ENCODE measurements at places on chromosomes 4 and X. TPM values are rescaled to one million over a fixed set of nuclear protein-coding genes. Genes with fewer than 3 reads are reported as not detected.
A peak's percentile ranks its signal among the peaks of the same experiment; 100 is the strongest.

DNA sequence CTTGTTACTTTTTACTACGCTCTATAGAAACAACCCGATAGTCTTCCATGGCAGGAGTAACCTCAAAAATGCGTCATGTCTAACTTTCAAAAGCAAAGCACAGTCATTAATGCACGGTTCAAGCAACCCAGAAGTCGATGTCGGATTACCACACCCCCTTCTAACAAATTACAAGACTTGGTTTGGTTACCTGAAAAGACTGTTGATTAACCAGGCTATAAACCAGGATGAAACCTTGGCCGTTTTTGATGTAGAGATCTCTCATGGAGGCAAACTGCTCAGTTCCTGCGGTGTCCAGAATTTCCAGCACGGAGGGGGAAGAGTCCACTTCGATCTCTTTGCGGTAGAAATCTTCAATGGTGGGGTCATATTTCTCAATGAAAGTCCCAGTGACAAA is 2.4 kb downstream of the RAP2C start:
- peaks cover 5% of the 10 kb centered on the region for H3K36me3 ChIP-seq
- peaks cover 4% of the 10 kb centered on the region for H3K27me3 ChIP-seq
- peak overlapping the region; percentile 98 for H3K4me3 ChIP-seq
- H3K4me1 ChIP-seq: peaks cover 55% of the 10 kb centered on the region
- H3K27ac ChIP-seq: peak overlapping the region; percentile 93

DNA sequence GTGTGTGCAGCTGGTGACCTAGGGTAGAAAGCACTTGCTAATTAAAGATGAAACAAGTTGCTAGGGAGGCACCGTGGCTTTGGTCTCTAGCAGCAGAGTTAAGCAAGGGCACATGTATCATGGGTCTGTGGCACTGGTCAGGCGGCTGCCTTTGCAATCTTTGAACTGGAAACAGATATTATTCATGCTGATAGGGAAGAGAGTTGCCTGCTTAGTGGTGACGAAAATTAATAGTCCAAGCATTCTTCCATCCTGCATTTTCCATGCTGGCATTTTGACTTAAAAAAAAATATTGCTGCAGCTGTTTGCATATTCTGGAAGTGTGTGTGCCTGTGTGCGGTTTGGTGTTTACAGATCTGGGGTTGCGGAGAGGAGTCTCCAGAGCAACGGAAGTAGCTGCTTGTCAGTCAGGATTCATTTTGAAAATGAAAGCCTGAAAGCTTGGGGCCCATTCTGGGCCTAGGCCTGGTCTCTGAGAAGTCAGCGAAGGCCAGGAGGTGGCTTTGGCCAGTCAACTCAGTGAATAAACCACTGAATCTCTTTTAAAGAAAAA is 2.3 kb upstream of the SOWAHD start:
- H3K27ac ChIP-seq: no peak overlapping the region
- peaks cover 6% of the 10 kb centered on the region for H3K36me3 ChIP-seq
- H3K27me3 ChIP-seq: peaks cover 31% of the 10 kb centered on the region

- no peak for DNase-seq
- no peak overlapping the region for H3K27ac ChIP-seq
- H3K4me3 ChIP-seq: no peak overlapping the region
- H3K36me3 ChIP-seq: no peaks in the 10 kb centered on the region
- H3K4me1 ChIP-seq: peaks cover 5% of the 10 kb centered on the region
Measured at GRCh38 chr4:160316036-160316435, 1213.2 kb downstream of the RAPGEF2 start.

Gene LRCH2
- 16.4 TPM for total RNA-seq

DNA sequence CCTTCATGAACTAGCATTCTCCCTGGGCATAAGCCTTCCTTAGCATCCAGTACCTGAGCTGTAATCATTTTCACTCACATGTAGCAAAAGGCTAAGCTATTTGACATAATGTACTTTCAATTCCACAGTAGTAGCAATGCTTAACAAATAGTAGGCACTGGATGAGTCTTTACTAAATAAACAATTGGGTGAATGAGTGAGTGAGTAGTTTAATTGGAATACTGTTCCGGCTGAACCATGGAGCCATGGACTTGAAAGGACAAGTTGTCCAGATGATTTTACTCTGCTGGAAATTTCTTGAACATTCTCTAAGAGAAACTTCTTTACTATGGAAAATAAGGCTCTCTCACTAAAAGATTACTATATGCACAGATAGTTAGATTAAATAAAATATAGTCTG is 159.3 kb downstream of the FAM47B start:
- no peak overlapping the region for H3K4me3 ChIP-seq
- no peak overlapping the region for H3K27ac ChIP-seq
- DNase-seq: no peak
- H3K36me3 ChIP-seq: no peaks in the 10 kb centered on the region
- no peaks in the 10 kb centered on the region for H3K27me3 ChIP-seq

Gene MAGEB2
- not detected for total RNA-seq

Gene LGI2
- total RNA-seq: 4.6 TPM

Gene ARMCX4
- total RNA-seq: 26.2 TPM

- H3K36me3 ChIP-seq: peaks cover 7% of the 10 kb centered on the region
- no peak overlapping the region for H3K4me3 ChIP-seq
- peaks cover 4% of the 10 kb centered on the region for H3K4me1 ChIP-seq
- DNase-seq: no peak
Measured at GRCh38 chr4:173212379-173212778, 43.8 kb downstream of the GALNT7 start.

- no peak overlapping the region for H3K27ac ChIP-seq
- DNase-seq: no peak
- peaks cover 21% of the 10 kb centered on the region for H3K36me3 ChIP-seq
- peaks cover 37% of the 10 kb centered on the region for H3K4me1 ChIP-seq
- H3K27me3 ChIP-seq: no peaks in the 10 kb centered on the region
- peak overlapping the region; percentile 39 for H3K4me3 ChIP-seq
Measured at GRCh38 chr4:183448436-183448835, 4.0 kb downstream of the CDKN2AIP start.

DNA sequence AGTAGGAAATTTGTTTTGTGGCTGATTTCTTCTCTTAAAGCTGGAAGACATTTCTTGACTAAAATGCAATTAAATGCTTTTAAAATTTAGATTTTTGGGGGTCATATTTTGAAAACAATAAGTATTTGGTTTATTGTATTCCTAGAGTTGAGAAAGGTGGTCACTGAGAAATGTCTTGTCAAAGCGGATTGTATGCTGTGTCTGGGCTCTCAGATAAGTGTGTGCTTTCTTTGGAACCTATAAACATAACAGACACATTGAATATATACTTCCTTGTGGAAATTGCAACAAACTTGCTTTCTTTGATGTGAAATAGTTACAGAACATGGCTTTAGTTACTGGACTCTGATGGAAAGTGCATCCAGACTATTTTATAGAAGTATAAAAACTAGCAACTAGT is 75.4 kb downstream of the AFF1 start:
- H3K4me3 ChIP-seq: peak overlapping the region; percentile 52
- H3K27me3 ChIP-seq: no peaks in the 10 kb centered on the region
- H3K36me3 ChIP-seq: no peaks in the 10 kb centered on the region
- H3K27ac ChIP-seq: no peak overlapping the region
- no peak for DNase-seq

Gene GPR143
- 2.4 TPM for total RNA-seq

Gene CTAG1B
- total RNA-seq: not detected

GRCh38 chr4:139142087-139142486 is 34.9 kb downstream of the ELF2 start:
- H3K27me3 ChIP-seq: no peaks in the 10 kb centered on the region
- no peak overlapping the region for H3K27ac ChIP-seq
- DNase-seq: no peak
- H3K36me3 ChIP-seq: peaks cover 17% of the 10 kb centered on the region

GRCh38 chr4:156326246-156326645 is 372.6 kb upstream of the CTSO start:
- no peaks in the 10 kb centered on the region for H3K36me3 ChIP-seq
- no peak overlapping the region for H3K27ac ChIP-seq
- no peak for DNase-seq
- no peak overlapping the region for H3K4me3 ChIP-seq
- H3K4me1 ChIP-seq: no peaks in the 10 kb centered on the region

DNA sequence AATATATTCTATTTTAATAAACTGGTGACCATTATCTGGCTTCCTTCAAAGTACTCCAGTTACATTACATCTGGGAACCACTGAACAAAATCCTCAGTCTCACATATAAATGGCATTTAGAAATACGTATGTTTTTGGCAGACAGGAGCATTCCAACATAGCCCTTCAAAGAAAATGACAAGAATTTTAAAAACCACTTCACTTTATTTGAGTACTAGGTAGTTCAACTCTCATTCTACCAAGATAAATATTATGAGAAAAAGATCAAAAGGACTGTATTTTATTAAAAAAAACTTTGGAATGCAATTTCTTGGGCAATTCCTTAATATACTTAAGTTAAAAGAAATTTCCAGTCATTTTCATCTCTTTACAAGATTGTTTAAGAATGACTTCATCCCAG is 17.6 kb downstream of the TNIP3 start:
- H3K27ac ChIP-seq: no peak overlapping the region
- peaks cover 6% of the 10 kb centered on the region for H3K4me1 ChIP-seq
- no peak for DNase-seq
- no peaks in the 10 kb centered on the region for H3K36me3 ChIP-seq
- no peaks in the 10 kb centered on the region for H3K27me3 ChIP-seq

GRCh38 chr4:146330392-146330791 is 116.1 kb downstream of the REELD1 start:
- H3K27me3 ChIP-seq: no peaks in the 10 kb centered on the region
- no peak for DNase-seq
- H3K4me3 ChIP-seq: no peak overlapping the region

GRCh38 chr4:164402554-164402953 is 351.4 kb upstream of the SMIM31 start:
- no peak for DNase-seq
- H3K27me3 ChIP-seq: peaks cover 2% of the 10 kb centered on the region
- H3K36me3 ChIP-seq: no peaks in the 10 kb centered on the region
- no peaks in the 10 kb centered on the region for H3K4me1 ChIP-seq
- H3K27ac ChIP-seq: no peak overlapping the region

Gene SYAP1
- total RNA-seq: 41.1 TPM

- DNase-seq: no peak
- no peaks in the 10 kb centered on the region for H3K36me3 ChIP-seq
- no peaks in the 10 kb centered on the region for H3K27me3 ChIP-seq
Measured at GRCh38 chr4:16807355-16807754, 91.1 kb downstream of the LDB2 start.

Gene PNMA5
- not detected for total RNA-seq

Gene TBX22
- total RNA-seq: 0.26 TPM

- no peak for DNase-seq
- no peaks in the 10 kb centered on the region for H3K4me1 ChIP-seq
- peaks cover 2% of the 10 kb centered on the region for H3K27me3 ChIP-seq
- no peak overlapping the region for H3K27ac ChIP-seq
Measured at GRCh38 chr4:173943547-173943946, 339.9 kb downstream of the FBXO8 start.

- DNase-seq: no peak
- peaks cover 11% of the 10 kb centered on the region for H3K4me1 ChIP-seq
- no peak overlapping the region for H3K27ac ChIP-seq
- peaks cover 4% of the 10 kb centered on the region for H3K36me3 ChIP-seq
- no peak overlapping the region for H3K4me3 ChIP-seq
Measured at GRCh38 chr4:2835978-2836377, 7.7 kb upstream of the ADD1 start.

Gene MAGEA10
- not detected for total RNA-seq

DNA sequence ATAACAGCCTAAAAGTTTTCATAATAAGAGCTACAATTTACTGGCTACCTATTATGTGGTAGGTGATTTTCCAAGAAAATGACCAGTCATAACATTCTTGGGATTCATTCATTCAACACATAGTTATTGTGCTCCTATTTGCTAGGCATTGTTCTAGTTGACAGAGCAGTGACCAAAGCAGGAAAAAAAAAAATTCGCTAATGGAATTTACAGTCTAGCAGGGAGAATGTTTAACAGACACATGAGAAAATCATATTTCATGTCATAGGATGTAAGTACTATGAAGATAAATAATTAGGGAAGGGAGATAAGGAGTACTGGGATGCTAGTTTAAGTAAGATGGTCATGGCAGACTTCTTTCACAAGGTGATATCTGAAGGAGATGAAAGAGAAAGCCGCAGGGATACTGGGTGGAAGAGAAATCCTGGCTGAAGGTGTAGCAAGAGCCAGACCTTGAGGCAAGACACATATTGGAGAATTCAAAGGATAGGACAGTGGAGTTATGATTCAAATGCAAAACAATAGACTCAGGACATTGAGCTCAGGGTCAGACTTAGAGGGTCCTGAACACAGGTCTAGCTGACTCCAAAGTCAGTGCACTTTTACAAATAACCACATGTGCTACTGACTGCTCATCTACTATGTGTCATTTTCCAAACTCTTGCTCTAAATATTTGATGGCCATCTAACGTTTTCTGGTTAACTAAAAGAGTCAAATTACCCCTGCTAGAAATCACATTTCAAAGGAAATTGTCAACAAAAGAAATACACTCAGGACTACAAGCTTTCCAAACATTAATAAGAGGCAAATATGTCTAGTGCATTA is 20.4 kb downstream of the SPCS3 start:
- no peaks in the 10 kb centered on the region for H3K27me3 ChIP-seq
- peaks cover 10% of the 10 kb centered on the region for H3K36me3 ChIP-seq
- peak overlapping the region; percentile 83 for H3K27ac ChIP-seq
- no peak overlapping the region for H3K4me3 ChIP-seq
- no peak for DNase-seq

DNA sequence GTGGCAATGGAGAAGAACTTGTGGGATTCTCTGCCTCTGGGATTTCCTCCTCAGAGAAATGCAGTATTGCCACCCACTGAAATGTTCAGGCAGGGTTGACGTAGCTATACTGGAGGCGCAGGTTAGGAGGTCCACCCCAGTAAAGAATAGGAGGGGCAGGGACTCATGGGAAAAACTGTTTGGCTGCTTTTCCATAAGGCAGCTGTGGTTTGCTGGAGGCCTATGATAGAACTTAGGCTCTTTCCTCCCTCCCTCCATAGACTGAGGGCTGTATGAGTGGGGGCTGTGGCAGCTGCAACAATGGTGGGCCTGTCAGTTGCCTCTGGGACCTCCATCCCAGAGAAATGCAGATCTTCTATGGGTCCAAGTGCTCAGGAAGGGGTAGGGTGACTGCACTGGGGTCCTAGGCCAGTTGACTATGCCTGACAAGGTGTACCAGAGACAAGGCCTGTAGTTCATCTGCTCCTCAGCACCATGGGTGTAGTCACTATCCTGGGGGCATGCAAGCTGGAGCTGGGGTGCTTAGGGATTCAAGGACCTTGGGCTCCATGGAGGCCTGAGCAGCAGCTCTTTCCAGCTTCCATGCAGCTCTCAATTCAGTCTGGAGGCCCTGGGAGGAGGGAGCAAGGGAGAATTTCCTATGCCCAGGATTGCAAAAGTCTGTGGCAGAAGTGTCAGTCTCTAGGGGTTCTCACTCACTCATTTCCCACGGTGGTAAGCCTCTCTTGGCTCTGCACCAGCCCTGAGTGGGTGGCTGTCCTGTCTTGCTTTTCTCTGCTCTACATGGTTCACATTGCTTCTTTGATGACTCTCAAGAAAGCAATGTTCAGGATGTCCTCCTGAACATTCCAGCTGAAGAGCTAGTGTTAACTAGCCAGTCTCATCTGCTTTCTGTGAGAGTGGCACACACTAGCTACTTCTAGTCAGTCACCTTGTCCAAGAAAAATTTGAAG is 353.0 kb downstream of the IDS start:
- no peak overlapping the region for H3K27ac ChIP-seq
- no peaks in the 10 kb centered on the region for H3K27me3 ChIP-seq
- no peak overlapping the region for H3K4me3 ChIP-seq
- peaks cover 3% of the 10 kb centered on the region for H3K36me3 ChIP-seq
- DNase-seq: no peak

GRCh38 chrX:115521741-115522140 is 39.2 kb upstream of the PLS3 start:
- no peaks in the 10 kb centered on the region for H3K36me3 ChIP-seq
- DNase-seq: no peak
- no peaks in the 10 kb centered on the region for H3K27me3 ChIP-seq
- no peaks in the 10 kb centered on the region for H3K4me1 ChIP-seq
